IMR-90 (cell line): ENCODE measurements at places on chromosomes 3 and 15. TPM values are rescaled to one million over a fixed set of nuclear protein-coding genes. Genes with fewer than 3 reads are reported as not detected.

DNA sequence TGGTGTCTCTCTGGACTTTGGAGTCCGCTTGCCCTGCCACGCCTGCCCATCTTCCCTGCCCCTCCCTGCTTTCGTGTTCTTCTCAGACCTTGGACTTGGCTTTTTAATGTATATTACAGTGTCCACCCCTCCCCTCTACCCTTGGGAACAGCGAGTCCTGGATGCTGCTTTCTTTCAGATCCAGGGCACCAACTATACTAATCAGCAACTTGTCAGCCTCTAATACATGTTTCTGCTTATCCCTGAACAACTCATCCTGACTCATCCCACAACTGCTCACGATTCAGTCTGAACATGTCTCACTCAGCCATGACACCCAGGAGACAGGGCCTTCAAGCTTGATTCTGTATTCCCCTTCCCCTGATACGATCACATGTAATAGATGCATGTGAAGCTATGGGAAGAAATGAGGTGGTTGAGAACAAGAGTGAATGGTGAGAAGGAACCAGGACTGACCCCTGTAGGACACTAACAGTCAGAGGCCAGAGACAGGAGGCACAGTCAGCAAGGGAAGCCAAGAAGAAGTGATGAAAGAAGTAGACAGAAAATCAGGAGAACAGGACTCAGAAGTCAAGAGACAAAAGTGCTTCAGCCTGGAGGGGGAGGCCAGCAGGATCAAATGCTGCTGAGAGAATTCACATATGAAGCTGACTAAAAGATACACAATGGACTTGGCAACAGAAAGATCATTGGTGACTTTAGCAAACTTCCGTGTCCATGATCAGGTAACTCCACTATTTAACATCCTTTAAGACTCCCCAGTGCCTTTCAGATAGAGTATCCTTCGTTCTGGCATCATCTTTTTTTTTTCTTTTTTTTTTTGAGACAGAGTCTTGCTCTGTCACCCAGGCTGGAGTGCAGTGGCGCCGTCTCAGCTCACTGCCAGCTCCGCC is 35.4 kb downstream of the BCL2L10 start:
- DNase-seq = peak; percentile 90

GRCh38 chr15:92934716-92935115 is 34.6 kb downstream of the CHD2 start:
- no peak for DNase-seq

Gene LMAN1L
- total RNA-seq = not detected in 2 replicates

Gene ZBBX
- not detected in 2 replicates for total RNA-seq

- DNase-seq = no peak
Measured at GRCh38 chr3:187020376-187020775, 90.0 kb downstream of the ST6GAL1 start.
